ENCODE measurements at places on chromosomes 5 and 9. TPM values are rescaled to one million over a fixed set of nuclear protein-coding genes. Genes with fewer than 3 reads are reported as not detected.

DNA sequence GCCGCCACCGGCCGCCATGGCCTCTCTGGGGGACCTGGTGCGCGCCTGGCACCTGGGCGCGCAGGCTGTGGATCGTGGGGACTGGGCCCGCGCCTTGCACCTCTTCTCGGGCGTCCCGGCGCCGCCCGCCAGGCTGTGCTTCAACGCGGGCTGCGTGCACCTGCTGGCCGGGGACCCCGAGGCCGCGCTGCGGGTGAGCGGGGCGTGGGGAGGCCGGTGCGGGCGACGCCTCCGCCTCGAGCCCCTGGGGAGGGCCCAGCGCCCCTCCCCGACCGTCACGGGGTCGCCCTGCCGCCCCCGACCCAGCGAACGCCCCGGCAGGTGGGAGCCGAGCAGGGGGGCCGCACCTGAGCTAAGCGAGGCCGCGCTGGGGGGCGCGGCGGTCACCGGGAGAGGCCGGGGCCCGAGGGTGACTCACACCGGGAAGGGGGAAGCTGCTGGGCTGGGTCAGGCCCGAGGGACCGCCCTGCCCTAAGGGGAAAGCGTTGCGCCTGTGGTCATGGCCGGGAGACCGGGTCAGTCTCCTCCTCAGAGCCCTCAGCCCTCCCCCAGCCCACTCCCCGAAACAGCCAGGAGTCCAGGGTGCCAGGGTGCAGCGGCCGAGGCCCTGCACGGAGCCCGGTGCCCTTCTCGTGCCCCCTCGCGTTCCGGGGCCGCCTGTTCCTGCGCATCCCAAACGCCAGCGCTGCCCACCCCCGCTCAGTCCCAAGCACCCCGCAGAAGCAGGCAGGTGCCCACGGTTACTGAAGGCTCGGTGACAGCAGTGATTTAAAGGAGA lies 510 bp downstream of the NOXA1 start:
- H3K27ac ChIP-seq, result no peak overlapping the region
- no peaks in the 10 kb centered on the region for H3K27me3 ChIP-seq
- DNase-seq, result no peak
- peak overlapping the region; percentile 77 for H3K4me3 ChIP-seq
- peaks cover 15% of the 10 kb centered on the region for H3K4me1 ChIP-seq

The FYB1 gene
- total RNA-seq, result 0.33 TPM

DNA sequence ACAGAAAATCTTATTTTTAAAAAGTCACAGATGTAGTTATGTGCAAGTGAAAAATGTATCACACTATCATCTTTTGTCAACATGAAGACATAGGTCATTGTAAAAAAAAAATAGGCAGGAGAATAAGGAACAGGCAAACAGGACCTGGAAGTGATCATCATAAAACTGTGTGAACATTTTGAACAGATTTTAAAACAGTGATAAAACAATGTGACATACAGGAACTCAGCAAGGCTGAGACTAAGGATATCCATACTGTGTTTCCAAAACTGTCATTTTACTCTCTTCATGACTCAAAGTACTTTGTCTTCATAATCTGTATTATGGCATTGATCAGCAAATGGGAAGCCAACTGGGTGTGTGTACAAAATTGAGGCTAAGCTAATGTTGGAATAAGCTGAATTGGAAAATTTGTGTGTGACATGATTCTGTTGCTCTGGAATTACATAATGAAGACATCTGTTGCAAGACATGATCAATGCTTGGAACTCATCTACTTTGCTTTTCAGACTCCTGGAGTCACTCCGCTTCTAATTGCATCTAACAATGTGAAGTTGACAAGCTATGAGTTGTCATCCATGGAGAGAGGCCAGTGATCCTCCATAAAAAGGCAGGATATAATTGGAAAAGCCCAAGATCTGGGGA lies 978.7 kb upstream of the NUDT12 start:
- H3K36me3 ChIP-seq, result peaks cover 4% of the 10 kb centered on the region
- peaks cover 11% of the 10 kb centered on the region for H3K4me1 ChIP-seq
- no peak overlapping the region for H3K27ac ChIP-seq
- no peaks in the 10 kb centered on the region for H3K27me3 ChIP-seq
- no peak overlapping the region for H3K4me3 ChIP-seq
- DNase-seq, result no peak

GRCh38 chr9:12784461-12785259 lies 9.8 kb downstream of the LURAP1L start:
- H3K27ac ChIP-seq, result peak overlapping the region; percentile 91
- H3K36me3 ChIP-seq, result peaks cover 27% of the 10 kb centered on the region
- peak overlapping the region; percentile 5 for H3K4me3 ChIP-seq
- no peak for DNase-seq
- H3K27me3 ChIP-seq, result no peaks in the 10 kb centered on the region

GRCh38 chr9:27356446-27356845 lies 59.5 kb upstream of the EQTN start:
- H3K4me3 ChIP-seq, result no peak overlapping the region
- H3K27me3 ChIP-seq, result no peaks in the 10 kb centered on the region
- DNase-seq, result no peak
- no peak overlapping the region for H3K27ac ChIP-seq
- peaks cover 19% of the 10 kb centered on the region for H3K36me3 ChIP-seq
- peaks cover 18% of the 10 kb centered on the region for H3K4me1 ChIP-seq

The WASHC1 gene
- 24.2 TPM for total RNA-seq
